ENCODE measurements at places on chromosomes 16 and 17.

- DNase-seq = no peak
These were observed 192.4 kb upstream of the HSBP1 start for GRCh38 chr16:83615141-83615952.

- DNase-seq = no peak
These were observed 3.0 kb upstream of the RCVRN start for GRCh38 chr17:9907883-9908648.

GRCh38 chr17:65020284-65020683 lies 36.3 kb downstream of the GNA13 start:
- DNase-seq = no peak

DNA sequence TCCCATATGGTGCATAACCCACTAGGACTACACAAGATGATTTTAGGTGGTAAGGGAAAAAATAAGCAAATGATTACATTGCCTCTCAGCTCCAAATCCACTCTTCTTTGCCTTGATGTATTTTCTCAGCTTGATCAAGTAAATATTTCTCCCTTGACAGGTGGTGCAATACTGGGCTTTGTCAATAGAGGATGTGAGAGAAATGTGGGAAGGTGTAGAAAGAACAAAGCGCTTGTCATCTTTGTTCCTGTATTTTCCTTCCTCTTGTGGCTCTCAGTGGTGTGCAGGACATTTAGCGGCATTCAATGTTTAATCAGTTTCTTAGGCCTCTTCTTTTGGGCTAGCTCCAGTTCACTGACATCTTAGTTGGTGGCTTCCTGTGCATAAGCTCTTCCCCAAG lies 1165.8 kb upstream of the GOT2 start:
- DNase-seq = no peak

GRCh38 chr16:55842369-55843104 lies 9.6 kb upstream of the CES1 start:
- no peak for DNase-seq

GRCh38 chr16:19113577-19114358 lies at the start of gene ITPRIPL2:
ITPRIPL2 (plus strand) TSS chr16:19113964; CDS start chr16:19114462, 498 bp downstream.
- no peak for DNase-seq

GRCh38 chr17:65401561-65401960 lies 159.9 kb downstream of the AXIN2 start:
- DNase-seq = no peak

- DNase-seq = no peak
These were observed 19.9 kb upstream of the SEC14L1 start for GRCh38 chr17:77120868-77121267.

GRCh38 chr16:84618581-84619460 lies 943 bp upstream of the COTL1 start:
- DNase-seq = no peak

DNA sequence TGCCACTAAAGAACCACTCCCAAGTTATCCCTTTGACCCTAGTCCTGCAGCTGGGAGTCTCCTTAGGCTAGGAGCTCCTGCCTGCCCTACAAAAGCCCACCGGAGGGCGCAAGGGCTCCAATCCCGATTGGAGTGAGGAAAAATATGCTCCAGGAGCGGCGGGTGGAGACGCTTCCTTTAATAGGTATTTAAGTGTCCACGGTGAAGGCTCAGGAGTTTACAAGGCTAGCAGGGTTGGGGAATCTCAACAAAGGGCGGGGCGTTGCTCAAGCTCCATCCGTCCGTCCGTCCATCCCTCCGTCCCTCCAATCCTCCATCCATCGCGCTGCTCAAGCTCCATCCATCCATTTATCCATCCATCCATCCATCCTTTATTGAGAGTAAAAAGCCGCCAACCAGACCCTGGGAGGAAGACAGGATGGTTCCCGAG lies 556 bp upstream of the SPNS1 start:
- DNase-seq = peak; percentile 9

GRCh38 chr16:10951026-10951425 lies 6.7 kb downstream of the CLEC16A start:
- no peak for DNase-seq

DNA sequence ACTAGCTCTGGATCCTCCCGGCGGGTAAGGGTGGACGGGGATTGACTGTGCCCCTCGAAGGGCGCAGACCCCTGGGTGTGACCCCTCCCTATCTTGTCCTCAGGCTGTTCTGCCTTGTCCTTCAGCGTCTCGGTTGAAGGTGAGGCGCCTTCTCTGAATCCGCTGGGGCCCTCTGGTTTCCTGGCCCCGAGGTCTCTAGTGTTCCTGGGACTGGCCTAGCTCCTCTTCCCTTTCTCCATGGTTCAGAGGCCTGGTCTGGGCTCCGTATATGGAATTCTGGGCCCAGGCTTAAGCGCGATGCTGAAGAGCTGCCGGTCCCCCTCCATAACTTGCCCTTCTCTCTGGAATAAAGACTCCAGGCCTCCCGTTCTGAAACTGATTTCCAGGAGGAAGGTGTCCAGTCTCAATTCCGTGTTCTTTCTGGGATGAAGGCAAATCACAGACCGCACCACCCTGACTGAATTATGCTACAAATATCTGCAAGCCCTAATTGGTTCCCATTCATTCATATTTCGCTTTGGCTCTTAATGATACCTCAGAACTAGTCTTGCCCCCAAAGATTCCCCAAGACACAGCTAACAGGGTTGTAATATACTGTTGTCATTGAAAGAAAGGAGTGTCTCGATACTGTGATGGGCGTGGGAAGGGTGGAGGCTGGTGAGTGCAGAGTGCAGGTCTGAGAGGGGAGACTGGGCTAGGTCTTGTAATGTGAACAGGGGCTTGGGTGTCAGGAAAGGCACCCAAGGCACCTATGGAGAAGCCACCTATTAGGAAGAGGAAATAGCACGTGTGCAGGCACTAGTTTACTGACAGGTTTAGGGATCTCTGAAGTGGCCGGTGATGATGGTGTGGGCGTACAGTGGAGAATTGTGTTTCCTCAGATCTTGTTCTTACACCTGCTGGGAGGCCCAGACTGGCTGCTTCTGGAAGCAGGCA lies 851 bp downstream of the EDC4 start:
- DNase-seq = no peak

DNA sequence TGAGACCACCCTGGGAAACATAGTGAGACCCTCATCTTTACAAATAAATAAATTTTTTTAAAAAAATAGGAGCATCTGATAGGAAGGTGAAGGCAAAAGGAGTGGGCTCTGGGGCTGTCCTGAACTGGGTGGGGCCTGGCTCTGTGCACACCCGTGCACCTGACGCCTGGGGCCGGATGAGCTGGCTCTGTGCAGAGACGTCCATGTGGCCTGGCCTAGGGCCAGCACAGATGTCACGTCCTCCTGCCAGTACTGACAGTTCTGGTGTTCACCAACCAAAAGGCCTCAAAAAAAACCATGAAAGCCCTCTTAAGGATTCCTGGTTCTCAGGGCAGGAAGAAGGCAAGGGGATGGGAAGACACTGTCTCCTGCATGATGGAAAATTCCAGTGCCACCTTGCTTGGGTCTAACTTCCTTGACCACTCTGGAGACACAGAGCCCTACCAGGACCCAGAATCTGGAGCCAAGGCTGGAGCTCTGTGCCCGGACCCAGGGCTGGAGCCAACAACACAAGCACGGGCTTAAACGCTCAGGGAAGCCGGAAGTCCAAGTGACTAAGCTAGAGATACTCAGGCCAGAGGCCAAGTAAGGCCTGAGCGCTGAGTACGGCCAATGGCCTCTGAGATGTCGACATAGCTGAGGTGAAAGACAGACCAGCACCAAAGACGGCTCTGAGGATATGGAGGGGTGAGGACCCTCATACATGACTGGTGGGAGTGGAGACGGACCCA lies 32.9 kb downstream of the COPRS start:
- DNase-seq = no peak

DNA sequence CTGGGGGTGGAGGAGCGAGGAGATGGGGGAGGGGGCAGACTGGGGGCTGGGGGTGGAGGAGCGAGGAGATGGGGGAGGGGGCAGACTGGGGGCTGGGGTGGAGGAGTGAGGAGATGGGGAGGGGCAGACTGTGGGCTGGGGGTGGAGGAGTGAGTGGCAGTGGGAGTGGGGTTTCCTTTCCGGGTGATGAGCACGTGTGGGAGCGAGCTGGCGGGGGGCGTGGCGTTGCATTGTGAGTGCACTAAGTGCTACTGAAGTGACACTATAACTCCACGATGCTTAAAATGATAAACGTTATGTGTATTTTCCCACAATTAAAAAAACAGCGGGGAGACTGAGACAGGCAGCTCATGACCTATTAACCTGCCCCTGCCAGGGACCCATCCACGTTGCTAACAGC lies 46.3 kb downstream of the CBFA2T3 start:
- DNase-seq = no peak

- DNase-seq = no peak
These were observed 31.9 kb downstream of the MYO18A start for GRCh38 chr17:29148257-29148789.

DNA sequence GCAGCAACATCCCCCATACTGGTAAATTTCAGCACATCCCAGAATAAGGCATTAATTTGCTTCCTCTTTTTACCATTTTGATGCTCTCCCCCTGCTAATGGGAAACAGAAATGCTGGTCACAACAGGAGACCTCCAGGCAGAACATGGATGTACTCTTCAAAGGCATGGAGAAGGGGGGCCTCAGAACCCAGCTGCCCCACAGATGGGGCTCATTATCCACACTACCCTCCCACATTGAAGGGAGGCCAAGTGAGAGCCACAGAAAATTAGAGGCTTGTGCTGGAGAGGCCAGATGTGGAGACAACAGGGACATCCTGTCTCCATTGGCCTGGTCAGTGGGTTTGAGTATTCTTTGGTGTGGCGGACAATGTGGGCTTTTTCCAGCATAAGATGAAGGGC lies 150.1 kb upstream of the CDH11 start:
- no peak for DNase-seq

DNA sequence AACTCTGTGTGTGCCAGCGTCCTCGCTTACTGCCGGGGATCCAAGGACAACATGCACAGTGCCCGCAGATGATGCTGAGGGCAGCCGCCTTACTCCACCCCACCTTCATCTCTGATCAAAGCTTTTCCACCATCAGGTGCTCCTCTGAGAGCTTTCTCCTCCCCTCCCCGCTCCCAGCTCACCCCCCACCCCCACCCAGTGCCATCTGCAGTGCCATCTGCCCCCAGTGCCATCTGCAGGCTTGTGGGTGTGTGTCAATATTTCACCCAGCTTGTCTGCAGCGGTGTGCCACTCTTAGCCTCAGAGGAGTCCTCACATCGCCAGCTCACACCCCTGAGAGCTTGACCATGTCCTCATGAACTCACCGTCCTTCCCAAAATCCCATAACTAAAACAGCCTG lies 98.2 kb upstream of the NOL11 start:
- DNase-seq = no peak

DNA sequence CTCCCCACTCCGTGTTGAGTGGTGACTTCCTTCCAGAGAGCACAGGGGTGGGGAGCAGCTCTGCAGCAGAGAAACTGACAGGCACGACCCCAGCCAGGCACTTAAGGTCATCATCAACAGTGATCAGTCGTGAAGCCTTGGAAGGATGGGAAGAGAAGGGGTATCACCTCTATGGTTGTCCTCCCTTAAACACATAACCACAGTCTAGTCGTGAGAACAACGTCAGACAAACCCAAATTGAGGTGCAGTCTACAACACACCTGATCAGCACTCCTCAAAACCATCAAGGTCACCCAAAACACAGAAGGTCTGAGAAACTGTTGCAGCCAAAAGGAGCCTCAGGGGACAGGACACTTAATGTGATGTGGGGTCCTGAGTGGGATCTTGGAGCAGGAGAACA lies 68.3 kb downstream of the MPRIP start:
- DNase-seq = no peak

DNA sequence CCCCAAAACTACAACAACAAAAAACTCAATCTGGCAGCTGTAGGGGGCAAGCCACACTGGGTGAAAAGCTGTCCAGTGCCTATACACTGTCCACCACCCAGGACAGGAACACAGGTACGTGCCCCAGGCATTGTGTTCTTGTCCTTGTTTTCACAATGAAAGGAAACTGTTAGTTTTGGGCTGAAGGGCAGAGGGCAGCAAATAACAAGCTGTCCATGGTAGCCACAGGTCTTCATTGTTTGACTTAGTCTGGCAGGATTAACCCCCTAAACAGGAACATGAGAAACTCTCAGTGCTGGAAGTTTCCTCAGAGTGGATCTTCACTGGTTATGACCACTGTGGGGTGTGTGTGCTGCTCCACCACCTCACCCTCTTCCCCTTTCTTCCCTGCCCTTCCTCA lies 224.6 kb upstream of the N4BP1 start:
- no peak for DNase-seq

DNA sequence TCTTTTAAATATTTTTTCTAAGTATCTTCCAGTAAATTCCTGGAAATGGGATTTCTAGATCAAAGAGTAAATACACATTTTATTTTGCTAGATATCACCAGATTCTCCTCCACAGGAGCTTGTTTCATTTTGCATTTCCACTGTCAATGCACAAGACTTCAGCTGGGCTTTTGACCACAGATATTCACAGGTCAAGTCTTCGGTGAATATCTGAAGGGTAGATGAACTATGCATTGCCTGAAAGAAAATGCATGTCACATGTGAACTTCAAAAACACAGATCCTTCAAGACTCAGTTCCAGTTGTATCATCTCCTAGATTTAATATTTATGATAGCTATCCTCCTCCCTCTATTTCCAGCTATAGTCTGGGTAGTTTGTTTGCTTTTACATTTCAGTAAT lies 963.6 kb upstream of the GOT2 start:
- DNase-seq = no peak

DNA sequence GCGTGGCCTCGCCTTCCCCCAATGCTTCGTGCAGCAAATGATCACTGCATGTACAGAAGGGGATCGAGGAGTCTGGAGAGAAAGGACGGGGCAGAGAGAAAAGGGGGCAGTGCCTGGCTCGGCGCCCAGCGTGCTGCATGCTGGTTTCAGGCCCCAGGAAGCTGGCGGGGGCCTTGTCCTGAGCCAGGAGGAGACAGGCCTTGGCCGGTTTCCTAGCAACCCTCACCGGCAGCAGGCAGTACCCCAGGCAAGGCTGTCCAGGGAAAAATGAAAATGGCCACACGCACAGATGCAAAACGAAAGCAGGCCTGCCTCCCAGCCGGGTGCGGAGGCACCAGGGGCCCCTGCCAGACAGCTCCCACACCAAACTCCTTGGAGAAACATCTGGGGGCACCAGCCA lies 126.3 kb downstream of the ZFHX3 start:
- no peak for DNase-seq

GRCh38 chr17:77810536-77810935 lies 148.0 kb upstream of the TNRC6C start:
- DNase-seq = no peak

GRCh38 chr17:30599428-30600059 lies 122.3 kb downstream of the GOSR1 start:
- no peak for DNase-seq

GRCh38 chr17:19285213-19285900 lies 48.2 kb downstream of the EPN2 start:
- DNase-seq = no peak

- DNase-seq = no peak
These were observed 66.9 kb downstream of the RNF213 start for GRCh38 chr17:80327518-80327917.

All from stimulated activated naive CD4-positive, alpha-beta T cell treated with Interleukin-2 at 50 U/mL for 16 hours (primary cell).